ENCODE measurements at places on chromosomes 5 and 9.

- H3K27me3 ChIP-seq = no peaks in the 10 kb centered on the region
- no peak overlapping the region for H3K4me3 ChIP-seq
- peak; percentile 19 for DNase-seq
- no peaks in the 10 kb centered on the region for H3K36me3 ChIP-seq
Measured at GRCh38 chr5:151288180-151288579, 15.4 kb downstream of the SLC36A3 start.

GRCh38 chr9:129703667-129704355 is 38.4 kb downstream of the PRRX2 start:
- DNase-seq = no peak
- H3K36me3 ChIP-seq = no peaks in the 10 kb centered on the region
- no peak overlapping the region for H3K4me3 ChIP-seq
- peaks cover 43% of the 10 kb centered on the region for H3K27me3 ChIP-seq

DNA sequence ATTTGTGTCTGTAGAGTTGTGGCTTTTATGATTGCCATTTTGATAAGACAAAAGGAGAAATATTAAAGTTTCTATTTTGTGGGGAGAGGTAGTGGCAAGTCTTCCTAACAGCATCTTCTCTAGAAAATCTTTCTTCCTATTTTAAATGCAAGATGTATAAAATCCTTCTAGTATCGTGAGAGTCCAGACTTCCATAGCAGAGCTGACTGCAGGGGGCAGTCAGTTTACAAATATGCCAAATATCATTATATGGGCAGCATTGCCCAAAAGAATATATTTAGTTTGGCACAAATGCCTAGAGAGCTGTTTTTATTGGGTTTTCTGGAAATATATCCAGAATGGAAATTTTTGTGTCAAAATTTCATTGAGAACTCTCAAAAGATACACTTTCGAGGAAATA is 82.1 kb upstream of the ALDH1A1 start:
- no peak overlapping the region for H3K27ac ChIP-seq
- no peak overlapping the region for H3K4me3 ChIP-seq
- H3K4me1 ChIP-seq = peaks cover 31% of the 10 kb centered on the region
- DNase-seq = no peak
- H3K36me3 ChIP-seq = no peaks in the 10 kb centered on the region
- H3K27me3 ChIP-seq = no peaks in the 10 kb centered on the region

DNA sequence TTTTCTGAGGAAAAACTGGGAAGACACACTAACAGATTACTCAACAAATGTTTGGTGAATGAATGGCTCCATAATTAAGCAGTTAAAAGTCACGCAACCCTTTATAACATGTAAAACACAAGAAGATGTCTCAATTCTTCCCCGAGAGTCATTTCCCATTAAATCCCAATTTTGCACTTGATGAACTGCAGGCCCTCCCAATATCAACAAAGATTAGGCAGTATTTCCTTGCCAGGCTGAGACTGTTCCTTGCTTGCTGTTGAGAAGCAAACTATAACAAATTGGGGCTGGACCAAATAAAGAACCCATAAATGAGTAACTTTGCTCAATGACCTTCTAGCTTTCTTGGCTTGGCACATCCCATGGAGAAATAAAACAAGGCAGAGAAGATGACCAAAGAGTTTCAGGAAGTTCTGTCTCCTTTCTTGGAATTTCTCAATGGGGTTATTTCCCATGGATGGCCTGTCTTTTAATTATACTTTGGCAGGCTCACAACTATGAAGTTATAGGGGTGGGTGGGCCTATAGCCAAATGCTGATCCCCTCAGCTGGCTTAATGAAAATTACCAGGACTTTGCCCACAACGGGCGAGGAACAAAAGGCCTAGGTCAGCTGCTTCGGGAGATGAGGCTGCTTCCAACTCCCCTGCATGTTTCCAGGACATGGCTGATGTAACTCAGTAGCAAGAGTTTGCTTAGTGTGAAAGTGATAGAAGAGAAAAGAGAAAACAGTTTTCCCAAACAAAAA is 243.1 kb upstream of the RFX3 start:
- no peak for DNase-seq
- no peaks in the 10 kb centered on the region for H3K27me3 ChIP-seq
- no peak overlapping the region for H3K4me3 ChIP-seq
- H3K36me3 ChIP-seq = no peaks in the 10 kb centered on the region
- H3K4me1 ChIP-seq = no peaks in the 10 kb centered on the region

- no peaks in the 10 kb centered on the region for H3K36me3 ChIP-seq
- no peaks in the 10 kb centered on the region for H3K27me3 ChIP-seq
- DNase-seq = no peak
Measured at GRCh38 chr9:113882636-113883164, 6.6 kb downstream of the ZNF618 start.

- H3K27me3 ChIP-seq = no peaks in the 10 kb centered on the region
- H3K4me1 ChIP-seq = no peaks in the 10 kb centered on the region
- H3K4me3 ChIP-seq = no peak overlapping the region
- no peaks in the 10 kb centered on the region for H3K36me3 ChIP-seq
- H3K27ac ChIP-seq = no peak overlapping the region
- no peak for DNase-seq
Measured at GRCh38 chr9:81896070-81896469, 32.2 kb upstream of the SPATA31D4 start.

- H3K27ac ChIP-seq = no peak overlapping the region
- H3K27me3 ChIP-seq = no peaks in the 10 kb centered on the region
Measured at GRCh38 chr9:27395484-27395921, 98.6 kb upstream of the EQTN start.
